SK-MEL-5 (cell line): ENCODE measurements at places on chromosomes 7 and 10. TPM values are rescaled to one million over a fixed set of nuclear protein-coding genes. Genes with fewer than 3 reads are reported as not detected.

NPFFR1 gene
- not detected in 2 replicates for total RNA-seq

STAG3 gene
- total RNA-seq: 3.4 and 5.7 TPM in 2 replicates

FFAR4 gene
- not detected in 2 replicates for total RNA-seq

CYP3A7 gene
- not detected in 2 replicates for total RNA-seq

ZC3HAV1L gene
- 16.2 and 16.7 TPM in 2 replicates for total RNA-seq

SND1 gene
- 263 and 271 TPM in 2 replicates for total RNA-seq

OIT3 gene
- total RNA-seq: not detected in 2 replicates

- DNase-seq: no peak
Observed at GRCh38 chr7:143906895-143907294, 4.9 kb upstream of the TCAF1 start.

DNA sequence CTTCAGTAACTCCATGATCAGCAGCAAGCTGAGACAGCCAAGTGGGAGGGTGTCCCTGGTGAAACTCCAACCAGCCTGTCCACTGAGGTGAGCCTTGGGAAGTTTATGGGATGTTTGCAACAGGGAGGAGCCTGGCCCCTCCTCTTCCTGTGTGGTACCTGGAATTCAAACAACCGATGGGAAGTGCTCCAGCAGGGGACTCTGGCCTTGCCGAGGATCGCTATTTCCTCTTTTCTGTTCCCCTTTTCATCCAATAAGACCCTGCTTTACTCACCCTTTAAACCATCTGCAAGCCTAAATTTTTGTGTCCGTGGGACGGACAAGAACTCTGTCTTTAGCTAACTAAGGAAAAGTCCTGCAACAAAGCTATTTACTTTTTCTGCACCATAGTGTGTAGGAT lies 491.1 kb upstream of the ZMIZ1 start:
- no peak for DNase-seq

DNA sequence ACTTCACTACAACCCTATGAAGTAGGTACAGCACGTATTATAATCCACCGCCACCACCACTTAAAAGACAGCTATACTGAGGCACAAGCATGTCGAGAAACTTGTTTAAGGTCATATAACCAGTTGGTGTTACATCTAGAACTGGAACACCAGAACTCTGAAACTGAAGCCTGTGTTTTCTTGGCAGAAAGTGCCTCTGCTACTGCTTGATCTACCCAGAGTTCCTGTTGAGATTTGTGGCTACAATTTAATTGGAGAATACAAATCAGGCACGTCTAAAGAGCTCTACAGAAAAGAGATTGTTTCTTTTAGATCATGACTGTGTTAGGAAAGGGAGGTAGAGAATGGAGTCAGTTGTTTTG lies 4.3 kb upstream of the ADD3 start:
- DNase-seq: no peak

DNA sequence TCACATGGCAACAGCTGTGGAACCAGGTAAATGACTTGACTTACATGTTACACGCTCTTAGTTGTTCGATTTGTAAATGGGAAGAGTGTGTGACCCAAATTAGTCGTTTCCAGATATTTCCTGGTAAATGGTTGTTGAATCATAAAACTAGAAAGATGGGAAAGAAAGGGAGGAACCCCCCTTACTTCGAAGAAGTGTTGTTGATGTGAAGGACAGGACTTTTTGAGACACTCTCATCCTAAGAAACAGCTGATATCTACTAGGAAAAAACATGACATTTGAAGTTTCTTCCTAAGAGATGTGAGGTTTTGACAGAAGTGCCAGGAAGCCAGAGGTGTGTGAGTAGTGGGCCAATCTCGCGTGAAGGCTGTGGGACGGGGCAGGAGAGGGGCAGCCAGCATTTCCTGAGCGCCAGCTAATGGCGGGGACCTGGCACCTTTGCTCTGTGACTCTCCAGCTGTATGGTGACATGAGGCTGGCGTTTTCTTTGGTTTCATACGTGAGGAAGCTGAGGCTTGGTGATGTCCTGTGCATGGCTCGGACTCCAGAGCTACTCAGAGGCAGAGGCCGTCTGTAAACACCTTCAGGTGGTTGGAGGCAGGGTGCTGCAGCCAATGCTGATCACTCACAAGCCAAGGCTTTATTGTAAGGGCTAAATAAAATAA lies 53.7 kb downstream of the IKZF1 start:
- DNase-seq: no peak

- no peak for DNase-seq
Observed at GRCh38 chr7:82015751-82016150, 245.9 kb upstream of the HGF start.

- DNase-seq: no peak
Observed at GRCh38 chr10:101565370-101565900, 22.6 kb downstream of the POLL start.

- DNase-seq: no peak
Observed at GRCh38 chr10:100468978-100469377, 6.2 kb downstream of the WNT8B start.

- DNase-seq: no peak
Observed at GRCh38 chr10:122500194-122500593, 38.8 kb downstream of the HTRA1 start.

- peak; percentile 6 for DNase-seq
Observed at GRCh38 chr10:11742009-11742778, at the start of gene ECHDC3. Gene ECHDC3, plus strand, starts transcription at chr10:11742382. Its CDS starts 195 bp downstream, at chr10:11742577.

- DNase-seq: no peak
Observed at GRCh38 chr7:151520419-151521261, 945 bp upstream of the RHEB start.

GRCh38 chr7:129452589-129453231 lies 18.5 kb downstream of the STRIP2 start:
- no peak for DNase-seq

- no peak for DNase-seq
Observed at GRCh38 chr10:77392851-77393250, 244.8 kb downstream of the KCNMA1 start.
